ENCODE measurements at places on chromosomes 7 and 10. TPM values are rescaled to one million over a fixed set of nuclear protein-coding genes. Genes with fewer than 3 reads are reported as not detected.

The EPHB6 gene
- polyA plus RNA-seq = 10.0 TPM

The THSD7A gene
- polyA plus RNA-seq = not detected

DNA sequence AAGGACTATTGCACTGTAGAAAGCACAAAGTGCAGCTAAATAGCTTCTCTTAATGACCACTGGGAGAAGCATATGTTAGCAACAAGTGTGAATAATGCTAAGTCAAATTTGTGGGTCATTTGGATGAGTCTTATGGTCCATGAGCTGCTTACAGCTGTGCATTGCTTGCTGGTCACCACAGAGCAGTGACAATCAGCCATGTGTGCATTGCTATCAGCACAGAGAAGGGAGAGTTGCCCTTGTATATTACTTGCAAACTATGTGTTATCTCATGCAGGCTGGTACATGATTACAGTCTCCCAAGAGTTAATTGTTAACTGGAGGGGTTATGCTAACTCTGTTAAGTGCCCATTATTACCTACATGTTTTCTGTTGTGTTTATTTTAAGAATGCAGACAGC, 25.7 kb downstream of the MRPS33 start:
- DNase-seq = no peak

The SFTPD gene
- polyA plus RNA-seq = not detected

DNA sequence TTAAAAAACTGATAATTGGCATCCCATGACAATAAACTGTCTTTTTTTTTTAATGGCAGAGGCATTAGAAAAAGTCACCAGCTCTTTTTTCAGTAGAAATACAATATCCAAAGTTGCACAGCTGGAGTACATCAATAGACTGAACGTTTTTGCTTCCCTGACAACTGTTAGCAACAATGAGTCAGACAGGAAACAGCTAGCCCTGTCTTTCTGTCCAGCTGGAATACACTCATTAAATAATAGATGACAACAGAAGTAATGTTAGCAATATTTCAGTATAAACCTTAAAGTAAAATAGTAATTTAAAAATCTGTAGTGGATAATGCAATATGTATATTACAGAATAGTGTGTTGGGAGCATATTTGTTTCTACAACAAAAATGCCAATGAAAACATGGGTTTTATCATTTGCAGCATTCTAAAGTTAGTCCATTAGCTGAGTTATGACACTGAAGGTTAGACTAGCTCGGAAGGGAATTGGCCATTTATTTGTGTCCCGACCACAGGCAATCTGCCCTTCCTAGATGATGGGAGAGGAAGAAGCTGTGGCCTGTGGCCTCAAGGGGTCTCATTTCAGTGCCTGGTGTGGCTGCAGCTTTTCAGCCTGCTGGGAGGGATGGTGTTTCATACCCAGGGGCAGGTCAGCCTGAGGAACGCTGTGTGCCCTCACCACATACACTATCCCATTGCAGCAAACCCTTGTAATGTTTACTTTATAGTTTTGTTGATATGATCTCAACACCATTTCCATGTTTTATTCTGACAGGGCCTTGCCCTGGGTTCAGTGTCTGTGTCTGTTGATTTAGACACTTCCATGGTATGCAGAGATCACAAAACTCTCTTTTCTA, 173.3 kb downstream of the SLC16A9 start:
- DNase-seq = no peak

DNA sequence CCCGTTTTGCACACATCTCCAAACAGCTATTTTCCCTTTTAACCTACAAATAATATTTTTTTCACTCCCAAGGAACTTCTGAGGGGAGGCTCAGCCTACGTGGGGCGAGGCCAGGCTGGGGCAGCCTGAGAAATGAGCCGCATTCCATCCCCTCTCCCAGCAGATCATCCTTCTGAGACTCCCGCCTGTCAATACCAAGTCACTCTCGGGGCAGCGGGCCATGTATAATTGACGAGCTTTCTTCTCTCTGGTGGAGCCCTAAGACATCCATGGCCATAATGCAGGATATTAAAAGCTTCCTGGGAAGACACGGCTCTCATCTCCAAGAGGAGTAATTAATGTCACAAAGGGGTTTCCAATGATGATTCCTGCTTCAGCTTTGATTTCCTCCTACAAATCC, 37.8 kb upstream of the CHST15 start:
- no peak for DNase-seq

DNA sequence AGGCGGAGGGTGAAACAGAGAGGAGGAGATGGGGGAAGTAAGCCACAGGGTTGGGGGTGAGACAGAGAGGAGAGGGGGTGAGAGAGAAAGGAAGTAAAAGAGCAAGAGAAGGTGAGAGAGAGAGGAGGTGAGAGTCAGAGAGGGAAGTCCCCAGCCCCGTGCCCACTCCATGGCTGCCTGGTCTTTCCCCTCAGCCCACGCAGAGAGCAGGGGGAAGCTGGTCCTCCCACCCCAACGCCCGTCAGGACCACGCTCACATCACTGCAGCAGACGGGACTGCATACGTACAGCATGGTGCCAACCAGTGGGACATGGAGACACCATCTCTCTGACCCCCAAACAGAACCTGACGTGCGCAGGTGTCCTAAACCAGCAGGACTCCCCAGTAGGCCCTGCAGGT, 12.1 kb upstream of the PDGFA start:
- DNase-seq = no peak

GRCh38 chr7:44275957-44276570, 49.3 kb downstream of the CAMK2B start:
- no peak for DNase-seq

DNA sequence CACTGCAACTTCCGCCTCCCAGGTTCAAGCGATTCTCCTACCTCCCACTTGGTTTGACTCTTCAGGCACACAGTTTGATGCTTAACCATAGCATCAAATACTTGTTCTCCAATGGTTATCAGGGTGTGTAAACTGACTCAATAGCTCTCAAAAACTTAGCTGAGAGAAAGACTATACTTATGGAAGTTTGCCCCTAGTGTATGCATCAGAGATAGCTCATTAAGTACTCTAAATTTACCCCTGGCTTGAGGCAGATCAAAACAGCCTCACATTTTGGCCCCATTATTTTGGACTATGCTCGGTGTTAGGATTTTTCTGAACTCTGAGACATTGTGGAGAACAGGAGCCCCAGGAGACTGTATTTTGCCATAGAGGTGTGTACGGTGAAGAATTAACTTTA, 40.8 kb upstream of the SLC35B4 start:
- DNase-seq = no peak

- no peak for DNase-seq
Observed at GRCh38 chr7:134126596-134126965, 559 bp upstream of the LRGUK start.

- peak; percentile 46 for DNase-seq
Observed at GRCh38 chr10:110077436-110078130, 69.8 kb downstream of the ADD3 start.

DNA sequence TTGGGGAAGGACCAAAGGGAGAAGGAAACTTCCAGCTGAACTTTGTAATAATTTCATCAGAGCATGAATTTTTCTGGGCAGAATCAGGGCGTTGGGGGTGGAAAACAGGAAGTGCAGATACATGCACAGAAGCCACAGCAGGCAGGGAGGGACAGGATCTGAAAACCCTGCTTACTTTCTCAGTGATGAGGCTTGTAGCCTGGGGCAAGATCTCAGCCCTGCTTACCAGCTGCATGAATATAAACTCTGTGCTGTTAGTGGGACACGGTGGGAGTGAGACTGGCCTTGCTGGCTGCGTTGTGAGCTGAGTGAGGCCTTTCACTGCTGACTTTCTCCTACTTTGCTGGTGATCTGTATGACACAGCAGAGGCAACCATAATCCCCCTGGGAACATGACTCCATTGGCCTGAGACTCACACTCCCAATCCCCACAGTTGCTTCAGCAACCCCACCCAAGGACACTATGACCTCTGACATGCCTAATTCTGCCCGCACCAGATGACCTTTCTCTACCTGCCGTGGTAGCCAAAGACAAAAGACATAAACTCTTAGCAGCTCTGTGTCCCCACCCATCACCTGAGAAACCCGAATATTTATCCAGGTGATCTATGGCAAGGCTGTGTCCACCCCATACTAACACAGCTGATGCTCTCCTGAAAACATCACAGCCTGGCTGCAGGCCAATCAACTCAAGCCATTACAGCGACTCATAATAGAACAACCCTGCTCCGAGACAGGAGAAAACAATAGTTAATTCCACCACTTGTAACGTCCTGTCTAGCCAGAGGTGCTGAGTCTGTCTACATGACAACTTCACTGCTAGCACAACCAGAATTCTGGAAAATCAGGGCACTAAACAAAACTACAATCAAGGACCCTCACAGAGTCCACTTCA, 190.7 kb upstream of the CHRM2 start:
- no peak for DNase-seq

DNA sequence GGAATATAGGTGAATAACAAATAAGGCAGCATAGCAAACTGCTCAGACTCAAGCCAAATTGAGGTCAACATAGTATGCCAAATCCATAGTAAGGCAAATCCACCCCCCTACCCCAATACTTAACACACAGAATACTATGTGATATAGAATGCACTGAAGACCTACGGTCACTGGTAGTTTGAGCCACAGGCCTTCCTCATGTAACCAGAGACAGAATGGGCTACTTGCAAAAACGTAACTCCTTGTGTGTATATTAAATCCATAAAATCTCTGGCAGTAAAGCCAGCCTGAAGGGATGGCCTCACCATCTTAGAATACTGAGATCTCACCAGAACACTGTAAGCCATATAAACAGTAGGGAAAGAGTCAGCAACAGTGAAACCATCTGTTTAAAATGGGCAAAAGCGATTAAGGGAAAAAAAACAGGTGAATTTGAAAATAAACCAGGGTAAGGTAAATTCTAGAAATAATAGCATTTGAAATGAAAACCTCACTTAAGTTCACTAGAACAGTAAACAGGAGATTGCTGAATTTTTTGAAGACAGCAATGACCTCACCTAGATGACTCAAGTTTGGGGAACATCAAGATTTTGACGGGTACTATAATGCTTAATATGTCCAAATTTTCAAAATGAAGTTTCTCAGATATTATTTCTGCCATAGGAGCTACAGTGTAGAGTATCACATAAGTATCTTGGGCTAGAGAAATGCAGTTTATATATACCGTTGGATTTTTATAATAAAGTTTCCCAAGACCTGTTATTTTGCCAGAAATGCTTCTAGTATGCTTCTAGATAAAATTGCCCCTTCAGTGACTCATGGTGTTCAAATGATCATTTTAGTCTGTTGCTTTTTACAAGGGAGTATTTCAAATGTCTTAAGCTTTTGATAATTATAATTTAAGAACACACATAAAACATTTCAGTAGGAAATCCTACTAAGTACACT, 13.9 kb downstream of the HNRNPA2B1 start:
- no peak for DNase-seq
